ENCODE measurements at places on chromosomes 12 and 14. TPM values are rescaled to one million over a fixed set of nuclear protein-coding genes. Genes with fewer than 3 reads are reported as not detected.

The TAS2R42 gene
- total RNA-seq = not detected

The TMEM30B gene
- total RNA-seq = 21.5 TPM

DNA sequence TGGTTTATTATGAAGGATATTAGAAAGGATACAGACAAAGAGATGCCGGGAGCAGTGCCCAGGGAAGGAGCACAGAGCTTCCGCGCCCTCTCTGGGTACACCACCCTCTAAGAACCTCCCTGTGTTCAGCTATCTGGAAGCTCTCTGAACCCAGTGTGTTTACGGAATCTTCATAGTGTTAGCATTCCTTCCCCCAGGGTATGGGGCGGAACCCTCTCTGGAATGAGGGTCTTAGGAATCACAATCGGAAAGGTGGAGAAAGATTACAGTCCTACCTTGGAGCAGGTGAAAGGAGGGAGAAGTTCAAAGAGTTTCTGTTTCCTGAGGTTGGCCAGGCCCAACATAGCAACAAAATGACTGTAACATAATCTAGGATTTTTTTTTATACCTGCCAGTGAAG lies 6.8 kb upstream of the NUDT4 start:
- no peak for DNase-seq

The TMX1 gene
- total RNA-seq = 5.1 TPM

The GALNT9 gene
- not detected for total RNA-seq

The IFI27 gene
- total RNA-seq = 209 TPM

DNA sequence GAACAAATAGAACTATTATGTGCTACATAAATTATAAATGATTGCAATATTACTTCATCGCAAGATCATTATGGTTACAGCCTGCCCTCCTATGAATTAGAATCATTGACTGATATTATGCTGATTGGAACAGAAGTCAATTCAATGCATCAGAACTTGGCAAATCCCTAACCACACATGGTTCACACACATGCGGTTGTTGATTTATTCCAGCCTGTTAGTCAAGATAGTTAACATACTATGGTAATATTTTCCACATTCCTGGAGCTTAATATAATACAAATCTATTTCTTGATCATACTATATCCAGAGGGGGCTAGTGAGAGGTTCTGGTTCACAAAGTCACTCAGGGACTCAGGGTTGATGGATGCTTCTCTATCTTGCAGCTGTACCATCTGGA lies 9.7 kb upstream of the CACNA1C start:
- DNase-seq = no peak

DNA sequence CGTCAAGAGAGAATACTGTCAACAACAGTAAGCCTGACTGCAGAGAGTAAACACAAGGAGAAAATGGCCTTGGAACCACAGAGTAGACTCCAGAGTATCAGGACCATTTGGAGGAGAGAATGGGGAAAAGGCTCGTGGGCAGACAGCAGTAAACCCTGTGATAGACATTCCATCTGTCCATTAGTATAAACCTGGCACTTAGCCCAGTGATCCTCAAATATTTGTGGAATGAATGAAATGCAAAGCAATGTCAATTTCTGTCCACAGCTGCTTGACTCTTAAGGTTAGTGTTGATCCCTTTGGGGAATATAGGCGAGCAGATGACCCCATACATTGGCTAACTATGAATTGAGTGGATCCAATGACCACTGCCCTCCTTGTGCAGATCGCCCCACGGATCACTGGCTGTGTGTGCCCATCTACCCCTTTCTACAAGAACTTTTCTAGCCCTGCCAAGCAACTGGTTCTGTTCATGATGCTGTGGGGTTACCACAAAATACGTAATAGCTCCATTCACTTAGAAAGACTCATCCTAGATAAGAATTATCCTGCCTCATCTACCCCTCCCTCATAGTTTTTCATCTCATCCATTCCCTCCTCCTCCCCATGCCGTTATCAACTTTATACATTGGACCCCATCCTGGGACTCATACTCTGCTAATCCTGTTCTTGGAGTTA lies 846.8 kb downstream of the NRXN3 start:
- DNase-seq = no peak

The CLEC12A gene
- total RNA-seq = not detected

DNA sequence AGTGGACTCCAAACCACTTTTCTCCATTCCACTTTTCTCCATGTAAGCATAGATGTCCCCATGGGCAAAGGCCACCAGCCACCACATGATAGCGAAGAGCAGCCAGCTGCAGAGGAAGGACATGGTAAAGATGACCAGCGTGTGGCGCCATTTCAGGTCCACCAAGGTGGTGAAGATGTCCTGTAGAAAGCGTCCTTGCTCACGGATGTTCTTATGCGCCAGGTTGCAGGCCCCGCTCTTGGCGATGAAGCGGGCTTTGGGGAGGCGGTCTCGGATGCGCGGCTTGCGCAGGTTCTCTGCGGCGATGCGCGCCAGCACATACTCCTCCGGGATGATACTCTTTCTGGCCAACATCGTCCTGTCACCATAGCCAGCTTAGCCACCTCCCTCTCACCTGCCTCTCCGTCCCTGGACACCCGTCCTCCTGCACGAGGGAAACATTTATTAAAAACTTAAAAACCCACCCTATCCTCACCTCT lies 1.2 kb downstream of the KCNJ8 start:
- DNase-seq = no peak

DNA sequence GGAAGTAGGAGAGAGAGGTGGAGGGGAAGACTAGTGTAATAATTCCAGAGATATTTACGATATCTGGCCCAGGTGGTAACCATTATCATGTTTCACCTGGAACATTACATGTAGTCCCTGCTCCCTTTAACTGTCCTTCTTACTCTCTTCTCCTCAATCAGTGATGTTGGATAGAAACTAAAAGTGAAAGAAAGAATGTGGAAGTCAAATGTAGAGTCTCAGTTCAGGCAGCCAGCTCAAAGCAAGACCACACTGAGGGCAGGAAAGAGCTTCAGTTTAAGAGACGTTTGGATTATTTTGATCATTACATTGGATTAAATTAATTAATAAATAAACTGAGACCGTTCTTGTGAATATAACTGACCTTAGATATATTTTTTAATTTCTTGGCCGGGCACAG lies 594.4 kb downstream of the FLRT2 start:
- no peak for DNase-seq

GRCh38 chr12:124034297-124034696 lies 61.3 kb downstream of the ZNF664 start:
- DNase-seq = no peak
